NCI-H187 (cell line): ENCODE measurements at places on chromosomes 2 and 18.

- no peak for DNase-seq
Observed at GRCh38 chr18:13565228-13565627, 161.1 kb downstream of the FAM210A start.

- no peak for DNase-seq
Observed at GRCh38 chr2:16152928-16153753, 212.8 kb downstream of the MYCN start.

- DNase-seq, result no peak
Observed at GRCh38 chr2:126839796-126840195, 58.9 kb upstream of the TEX51 start.

GRCh38 chr2:149585166-149585885 lies 2.2 kb downstream of the MMADHC start:
- DNase-seq, result no peak

DNA sequence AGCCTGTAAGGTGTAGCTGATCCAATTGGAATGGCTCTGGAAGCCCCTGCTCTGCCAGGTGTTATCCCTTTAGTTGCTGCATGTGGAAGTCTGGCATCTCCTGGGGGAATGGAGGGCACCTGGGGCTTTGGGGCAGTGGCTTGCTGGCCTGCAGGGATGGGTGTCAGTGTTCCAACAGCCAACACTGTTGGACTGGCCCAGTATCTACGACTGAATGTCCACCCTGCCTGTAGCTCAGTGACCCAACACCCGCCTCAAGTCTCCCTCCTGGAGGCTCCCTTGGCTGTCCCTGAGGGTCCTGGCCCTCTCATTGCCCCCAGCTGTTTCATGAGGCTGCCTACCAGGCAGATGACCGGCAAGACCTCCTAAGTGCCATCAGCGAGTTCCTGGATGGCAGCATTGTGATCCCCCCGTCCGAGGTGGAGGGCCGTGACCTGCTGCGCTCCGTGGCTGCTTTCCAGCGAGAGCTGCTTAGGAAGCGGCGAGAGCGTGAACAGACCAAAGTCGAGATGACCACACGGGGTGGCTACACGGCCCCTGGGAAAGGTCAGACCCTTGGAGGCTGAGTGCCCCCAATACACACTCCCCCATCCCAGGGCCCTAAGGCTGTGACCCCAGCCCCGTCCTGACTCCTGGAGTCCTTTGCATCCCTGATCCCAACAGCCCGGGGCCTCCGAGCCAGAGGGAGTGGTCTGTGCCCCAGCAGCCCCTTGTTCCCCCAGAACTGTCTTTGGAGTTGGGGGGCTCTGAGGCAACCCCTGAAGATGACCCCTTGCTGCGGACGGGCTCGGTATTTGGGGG lies 7.7 kb downstream of the SLC4A3 start:
- no peak for DNase-seq

- no peak for DNase-seq
Observed at GRCh38 chr2:40219141-40219540, 232.7 kb downstream of the SLC8A1 start.

DNA sequence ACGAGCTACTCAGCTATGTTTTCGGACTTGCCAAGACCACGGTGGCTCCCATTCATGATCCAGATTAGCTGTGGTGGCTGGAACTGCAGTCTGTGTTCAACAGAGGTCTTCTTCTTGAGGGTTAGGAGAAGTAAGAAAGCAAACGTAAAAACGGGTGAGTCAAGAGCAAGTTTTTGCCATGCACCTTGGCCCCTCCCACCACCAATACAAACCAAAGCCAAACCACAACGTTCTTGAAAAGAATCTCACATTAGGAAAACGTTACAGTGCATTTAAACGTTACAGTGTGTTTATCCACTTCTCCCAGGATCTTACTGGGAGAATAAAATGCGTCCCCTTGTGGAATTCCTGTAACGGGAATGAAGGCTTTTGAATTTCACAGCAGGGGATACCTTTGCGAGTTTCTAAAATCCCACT lies 725 bp downstream of the FBXO48 start:
- DNase-seq, result no peak

GRCh38 chr18:56756966-56757365 lies 105.8 kb downstream of the WDR7 start:
- no peak for DNase-seq

DNA sequence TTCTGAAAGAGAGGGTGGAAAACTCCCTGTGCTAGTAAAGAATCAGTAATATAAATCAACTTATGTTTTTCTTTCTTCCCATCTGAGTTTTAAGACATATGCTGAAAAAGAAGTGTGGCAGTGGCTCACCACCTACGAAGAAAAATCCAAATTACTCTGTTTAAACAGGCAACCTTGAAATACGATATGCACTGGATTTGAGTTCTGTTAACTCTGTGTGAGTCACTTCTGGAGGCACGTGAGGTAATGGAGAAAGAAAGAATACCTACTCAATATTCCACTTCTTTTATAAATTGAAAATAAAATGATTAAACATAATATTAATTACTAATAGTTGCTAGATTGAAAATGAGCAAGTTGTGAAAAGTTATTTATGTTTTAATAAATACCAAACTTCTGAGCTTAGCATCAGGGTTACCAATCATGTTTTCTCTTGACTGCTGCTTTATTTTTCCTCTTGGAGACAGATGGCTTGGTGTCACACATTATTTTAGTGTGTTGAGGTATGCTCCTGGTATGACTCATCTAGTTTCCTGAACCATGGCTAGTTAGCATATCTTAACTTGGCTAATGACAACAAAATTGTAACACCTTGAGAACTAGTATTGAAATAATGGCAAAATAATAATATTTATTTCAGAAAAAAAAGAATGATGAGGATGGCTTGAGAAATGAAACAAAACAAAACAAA lies 1705.5 kb upstream of the PIK3C3 start:
- DNase-seq, result no peak

DNA sequence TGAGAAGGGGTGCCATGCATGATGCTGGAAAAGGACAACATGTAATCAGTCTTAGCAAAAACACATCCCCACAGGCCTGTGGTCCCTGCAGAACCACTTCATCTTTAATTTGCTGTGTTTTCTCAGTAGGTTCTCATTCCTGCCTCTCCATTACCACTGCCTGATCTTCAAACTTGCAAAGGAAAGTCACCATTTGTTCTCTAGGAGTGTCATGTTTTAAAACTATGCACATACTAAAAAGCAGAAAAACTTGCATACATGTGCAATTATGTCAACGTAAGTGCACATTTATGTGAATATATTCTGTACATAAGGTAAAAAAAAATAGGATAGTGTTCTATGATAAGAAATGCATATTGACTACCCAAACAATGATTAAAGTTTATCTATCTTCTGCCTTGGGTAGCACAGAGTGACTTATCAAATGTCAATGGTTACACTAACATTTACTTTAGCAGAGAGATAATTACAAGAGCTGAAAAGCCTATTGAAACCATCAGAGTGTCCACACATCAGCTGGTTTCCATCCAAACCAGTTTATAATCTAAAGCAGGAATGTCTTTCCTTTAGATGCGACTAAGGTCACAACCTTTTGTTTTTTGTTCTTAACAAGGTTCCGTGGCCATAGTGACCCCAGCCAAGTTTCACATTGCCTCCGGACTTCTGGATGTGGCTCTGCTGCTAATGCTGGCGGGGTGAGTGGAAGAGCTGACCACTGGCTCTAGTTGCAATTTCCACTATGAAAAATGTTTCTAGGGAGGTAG lies 58.7 kb upstream of the RMDN2 start:
- no peak for DNase-seq

DNA sequence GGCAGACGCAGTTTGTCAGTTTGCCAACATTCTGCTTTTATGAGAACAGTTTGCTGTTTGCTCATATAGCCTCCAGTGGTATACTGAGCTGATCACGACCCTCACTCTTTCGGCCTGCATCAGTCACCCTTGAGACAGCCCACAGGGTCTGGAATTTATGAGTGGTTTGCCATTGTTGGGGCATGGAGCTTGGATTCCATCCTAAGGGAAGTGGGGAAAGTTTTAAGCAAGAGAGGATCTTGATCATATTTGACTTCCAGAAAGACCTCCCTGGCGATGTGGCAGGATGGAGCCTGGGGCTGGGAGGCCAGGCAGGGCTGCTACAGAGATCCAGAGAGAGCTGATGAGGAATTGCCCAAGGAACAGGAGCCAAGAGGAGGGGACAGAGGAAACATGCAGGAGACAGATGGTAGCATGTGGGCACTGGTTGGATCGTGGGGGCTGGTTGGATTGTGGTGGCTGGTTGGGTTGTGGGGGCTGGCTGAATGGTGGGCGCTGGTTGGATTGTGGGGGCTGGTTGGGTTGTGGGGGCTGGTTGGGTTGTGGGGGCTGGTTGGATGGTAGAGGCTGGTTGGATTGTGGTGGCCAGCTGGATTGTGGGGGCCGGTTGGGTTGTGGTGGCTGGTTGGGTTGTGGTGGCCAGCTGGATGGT lies 27.3 kb upstream of the GPR17 start:
- no peak for DNase-seq

- no peak for DNase-seq
Observed at GRCh38 chr2:200179151-200179550, 127.3 kb upstream of the SPATS2L start.

GRCh38 chr18:57087644-57088376 lies 59.1 kb upstream of the BOD1L2 start:
- DNase-seq, result no peak

GRCh38 chr18:9952633-9953416 lies 39.0 kb downstream of the VAPA start:
- no peak for DNase-seq

DNA sequence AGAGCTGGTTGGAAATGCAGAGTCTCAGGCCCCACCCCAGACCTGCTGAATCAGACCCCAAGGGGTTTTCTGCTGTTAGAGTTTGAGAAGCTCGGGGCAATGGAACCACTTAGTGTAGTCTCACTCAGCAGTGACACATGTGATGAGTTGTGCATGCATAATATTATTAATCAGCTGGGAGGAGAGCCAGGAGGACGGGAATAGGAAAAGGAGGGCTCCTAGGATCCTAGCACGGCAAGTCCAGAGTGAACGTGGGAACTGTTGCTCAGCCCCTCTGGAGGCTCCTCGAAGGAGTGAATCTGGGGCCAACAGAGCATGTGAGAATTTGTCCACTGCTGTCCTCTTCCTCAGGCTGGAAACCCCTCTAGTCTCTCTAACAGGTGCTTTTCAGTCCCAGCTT lies 87.1 kb downstream of the HS1BP3 start:
- DNase-seq, result no peak

- no peak for DNase-seq
Observed at GRCh38 chr2:131011486-131011885, 81.8 kb downstream of the FAM168B start.

DNA sequence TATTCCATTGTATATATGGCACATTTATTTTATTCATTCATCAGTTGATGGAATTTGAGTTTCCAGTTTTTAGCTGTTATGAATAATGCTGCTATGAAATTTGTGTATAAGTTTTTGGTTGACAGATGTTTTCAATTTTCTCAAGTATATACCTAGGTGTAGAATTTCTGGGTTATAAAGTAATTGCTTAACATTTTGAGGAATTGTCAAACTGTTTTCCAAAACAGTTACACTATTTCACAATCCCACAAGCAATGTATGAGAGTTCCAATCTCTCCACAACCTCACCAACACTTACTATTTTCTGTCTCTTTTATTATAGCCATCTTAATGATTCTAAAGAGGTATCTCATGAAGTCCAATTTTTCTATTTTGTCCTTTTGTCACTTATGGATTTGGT lies 12.5 kb upstream of the WDSUB1 start:
- DNase-seq, result no peak

- no peak for DNase-seq
Observed at GRCh38 chr18:27942706-27943105, 234.2 kb downstream of the CDH2 start.

- DNase-seq, result no peak
Observed at GRCh38 chr2:46150445-46150955, 146.7 kb upstream of the EPAS1 start.

DNA sequence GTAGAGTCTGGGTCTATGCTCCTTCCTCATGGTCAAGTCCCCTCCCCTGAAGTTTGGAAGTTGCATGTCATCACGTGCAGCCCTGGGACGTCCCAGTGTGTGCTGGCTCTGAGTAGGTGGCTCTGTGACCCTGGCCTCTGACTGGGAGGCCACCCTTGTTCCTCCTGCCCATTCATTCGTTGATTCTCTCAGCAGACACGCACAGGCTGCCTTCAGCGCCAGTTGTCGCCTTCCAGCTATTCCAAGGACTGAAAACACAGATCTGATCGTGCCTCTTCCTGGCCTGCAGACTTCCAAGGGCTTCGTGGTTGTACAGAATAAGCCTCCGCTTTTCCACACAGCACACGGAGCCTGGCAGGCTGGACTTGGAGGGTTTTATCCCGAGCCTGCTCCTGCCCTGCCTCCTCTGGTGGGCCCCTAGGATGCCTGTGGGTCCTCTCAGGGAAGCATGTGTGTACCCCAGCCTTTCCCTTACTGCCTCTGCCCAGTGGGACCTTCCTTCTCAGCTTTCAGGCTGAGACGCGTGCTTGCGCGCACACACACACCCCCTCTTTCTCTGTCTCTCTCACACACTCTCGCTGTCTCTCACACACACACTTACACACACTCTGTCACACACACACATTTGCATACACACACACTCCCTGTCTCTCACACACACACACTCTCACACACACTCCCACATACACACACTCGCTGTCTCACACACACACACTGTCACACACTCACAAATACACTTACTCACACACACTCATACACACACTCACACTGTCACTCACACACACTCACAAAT lies 17.7 kb downstream of the SH3BP4 start:
- DNase-seq, result no peak
